ENCODE measurements at places on chromosomes 2 and 18.

DNA sequence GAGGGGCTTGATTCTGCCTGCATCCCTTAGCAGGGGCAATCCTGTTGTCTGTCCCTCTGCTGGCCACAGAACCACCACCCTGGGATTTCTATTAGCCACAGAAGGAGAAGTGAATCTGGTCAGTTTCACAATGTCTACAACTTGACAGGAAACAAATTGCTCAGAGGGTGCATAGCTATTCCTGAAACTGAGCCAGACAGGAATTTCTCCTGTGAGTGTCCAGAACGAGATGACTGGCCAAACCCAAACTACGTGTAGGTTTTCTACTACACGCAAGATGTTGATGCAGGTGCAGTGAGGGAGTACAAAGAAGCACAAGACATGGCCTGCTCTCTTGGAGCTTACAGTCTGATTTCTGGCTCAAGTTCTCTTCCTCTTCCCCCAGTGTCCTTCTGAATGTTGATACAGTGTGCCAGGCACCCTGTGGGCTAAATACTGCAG, 201.9 kb downstream of the CLIP4 start:
- DNase-seq = no peak

DNA sequence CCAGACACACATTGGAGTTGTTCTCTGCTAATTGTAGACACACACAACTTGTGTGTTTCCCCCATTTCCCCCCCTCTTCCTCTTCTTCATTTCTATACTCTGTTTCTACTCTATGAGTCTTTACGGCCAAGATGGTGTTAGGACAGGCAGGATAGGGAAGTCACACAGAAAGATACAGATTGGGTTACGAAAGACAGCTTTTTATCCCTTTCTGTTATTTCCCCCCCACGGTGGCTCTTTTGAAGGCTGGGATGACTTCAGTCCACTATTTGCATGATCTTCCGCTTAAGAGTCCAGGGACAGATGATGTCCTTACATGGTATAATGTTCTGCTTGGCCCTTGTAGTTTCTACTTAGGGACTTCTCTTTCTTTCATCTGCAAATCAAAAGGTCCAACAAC, 1.6 kb upstream of the EMILIN2 start:
- DNase-seq = no peak

GRCh38 chr2:3628800-3629199, 29.2 kb upstream of the ALLC start:
- DNase-seq = peak; percentile 76

GRCh38 chr18:21669736-21670285, 34.8 kb downstream of the ABHD3 start:
- no peak for DNase-seq

DNA sequence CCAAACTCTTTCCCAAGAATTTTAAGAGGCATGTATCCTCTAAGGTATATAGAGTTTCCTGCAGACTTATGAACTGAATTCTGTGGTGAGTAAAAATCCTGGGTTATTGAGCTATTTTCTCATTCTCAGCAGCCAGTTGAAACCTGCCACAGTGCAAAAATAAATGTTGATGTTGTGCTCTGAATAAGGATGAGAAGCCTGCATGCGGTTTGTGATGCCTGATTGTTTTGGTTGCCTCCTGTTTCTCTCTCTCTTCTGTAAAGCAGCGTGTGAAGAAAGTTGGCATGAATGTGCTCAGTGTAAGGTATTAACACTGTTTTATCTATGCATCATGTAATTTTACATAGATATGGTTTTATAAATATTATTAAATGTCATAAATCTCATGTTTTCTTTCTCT, 452.6 kb downstream of the CDH2 start:
- DNase-seq = no peak

DNA sequence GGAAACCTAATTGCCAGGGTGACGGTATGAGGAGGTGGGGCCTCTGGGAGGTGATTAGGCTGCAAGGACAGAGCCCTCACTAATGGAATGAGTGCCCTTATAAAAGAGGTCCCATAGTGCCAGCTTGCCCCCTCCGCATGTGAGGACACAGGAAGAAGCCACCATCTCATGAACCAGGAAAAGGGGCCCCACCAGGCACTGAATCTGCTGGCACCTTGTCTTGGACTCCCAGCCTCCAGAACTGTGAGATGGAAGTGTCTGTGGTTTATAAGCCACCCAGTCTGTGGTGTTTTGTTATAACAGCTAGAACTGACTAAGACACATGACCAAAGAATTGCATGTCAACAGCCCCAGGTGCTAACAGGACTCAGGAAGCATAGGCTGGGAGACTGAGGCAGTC, 214.3 kb downstream of the MGAT5 start:
- no peak for DNase-seq

GRCh38 chr2:25400169-25400568, 58.4 kb upstream of the DNMT3A start:
- DNase-seq = no peak

DNA sequence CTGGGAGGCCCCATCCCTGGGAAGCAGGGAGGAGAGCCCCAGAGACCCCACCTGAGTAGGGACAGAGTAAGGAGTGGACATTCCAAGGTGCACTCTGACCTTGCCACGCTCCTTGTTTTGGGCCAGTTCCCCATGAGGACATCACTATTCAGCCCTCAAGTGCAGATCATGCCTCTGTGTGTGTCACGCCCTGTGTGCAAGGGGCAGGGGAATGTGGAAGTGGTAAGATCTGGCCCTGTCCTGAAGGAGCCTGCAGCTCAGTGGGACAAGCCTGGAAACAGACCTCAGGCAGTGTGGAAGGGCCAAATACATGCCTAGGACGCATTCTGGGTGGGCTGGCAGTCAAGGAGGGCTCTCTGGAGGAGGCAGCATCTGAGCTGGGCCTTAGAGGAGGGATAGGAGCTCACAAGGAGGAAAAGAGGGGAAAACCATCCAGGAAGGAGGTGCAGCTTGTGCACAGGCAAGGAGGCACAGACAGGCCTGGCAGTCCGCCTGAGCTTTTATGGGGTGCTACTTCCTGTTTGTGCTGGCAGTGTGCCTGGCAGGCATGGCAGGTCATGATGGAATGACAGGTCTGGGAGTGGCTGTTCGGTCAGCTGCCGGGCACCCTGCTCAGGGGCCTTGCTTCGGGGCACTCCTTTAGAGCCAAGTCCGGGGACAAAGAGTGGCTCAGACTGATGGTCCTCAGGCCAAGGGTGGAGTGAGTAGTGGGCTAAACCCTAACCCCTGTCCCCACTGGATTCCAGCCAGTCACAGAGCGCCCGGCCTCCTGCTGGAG, 3.3 kb downstream of the KLHL30 start:
- DNase-seq = no peak

DNA sequence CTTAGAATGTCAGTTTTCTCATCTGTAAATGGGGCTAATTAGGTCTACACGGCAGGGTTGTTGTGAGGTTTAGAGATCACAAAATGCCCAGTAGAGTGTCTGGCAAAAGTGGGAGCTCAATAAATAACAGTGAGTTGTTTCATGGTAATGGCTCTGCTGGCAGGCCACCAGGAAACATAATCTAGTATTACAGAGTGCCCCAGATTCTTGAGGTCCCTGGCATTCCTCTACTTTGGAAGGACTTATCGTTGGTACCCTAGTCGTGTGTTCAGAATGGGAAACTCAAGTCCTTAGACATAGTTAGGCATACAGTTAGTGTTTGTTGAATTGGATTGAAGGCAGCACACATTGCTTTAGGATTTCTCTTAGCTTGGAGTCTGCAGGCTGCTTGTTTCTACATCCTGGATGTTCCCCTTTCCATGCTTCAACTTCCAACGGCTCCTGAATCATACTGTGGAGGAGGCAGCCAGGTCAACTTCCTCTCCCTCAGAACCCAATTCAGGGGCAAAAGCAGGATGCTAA, 161.5 kb upstream of the FOSL2 start:
- DNase-seq = no peak

DNA sequence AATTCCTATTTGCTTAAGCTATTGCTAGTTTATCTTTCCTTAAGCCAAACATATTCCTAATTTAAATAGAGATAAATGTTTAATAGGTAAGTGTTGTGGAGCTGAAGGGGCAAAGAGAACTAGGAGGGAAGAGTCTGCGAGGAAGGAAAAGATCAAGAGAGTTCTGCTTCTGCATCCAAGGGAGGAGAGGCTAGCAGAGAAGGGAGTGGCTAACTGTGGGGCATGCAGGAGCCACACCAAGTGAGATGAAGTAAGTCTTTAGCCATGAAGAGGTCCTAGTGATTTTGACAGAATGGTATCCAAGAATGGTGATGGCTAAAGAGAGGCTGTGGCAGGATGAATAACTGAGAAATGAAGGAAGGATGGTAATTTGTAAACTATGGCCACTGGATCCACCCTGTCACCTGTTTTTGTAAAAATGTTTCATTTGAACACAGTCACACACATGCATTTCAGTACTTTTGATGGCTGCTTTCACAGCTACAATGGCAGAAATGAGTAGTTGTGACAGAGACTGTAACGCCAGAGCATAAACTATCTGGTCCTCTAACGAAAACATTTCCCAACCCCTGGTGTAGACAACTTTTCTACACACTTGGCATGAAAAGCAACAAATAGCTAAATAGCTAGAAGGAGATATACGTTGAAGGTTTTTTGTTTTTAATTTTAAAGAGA, 15.6 kb downstream of the TPGS2 start:
- no peak for DNase-seq

GRCh38 chr18:70030728-70031127, 83.1 kb upstream of the CD226 start:
- DNase-seq = no peak

DNA sequence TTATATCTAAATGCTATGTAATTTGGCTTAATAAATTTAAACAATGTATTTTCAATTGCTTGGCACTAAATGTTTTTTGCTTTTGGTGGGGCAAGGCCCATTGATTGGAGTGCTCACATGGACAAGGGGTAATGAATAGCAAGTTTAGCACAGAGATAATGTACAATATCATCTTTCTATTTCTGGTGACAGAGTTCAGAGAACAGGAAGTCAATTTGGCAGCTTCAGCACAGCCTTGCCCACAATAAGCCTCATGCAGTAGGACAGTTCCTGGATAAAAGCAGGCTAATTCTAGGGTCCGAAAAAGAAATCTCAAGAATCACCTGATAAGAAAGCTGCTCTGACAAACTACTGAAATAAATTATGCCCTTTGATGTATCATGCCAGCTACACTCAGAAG, 443.9 kb upstream of the FSHR start:
- DNase-seq = no peak

DNA sequence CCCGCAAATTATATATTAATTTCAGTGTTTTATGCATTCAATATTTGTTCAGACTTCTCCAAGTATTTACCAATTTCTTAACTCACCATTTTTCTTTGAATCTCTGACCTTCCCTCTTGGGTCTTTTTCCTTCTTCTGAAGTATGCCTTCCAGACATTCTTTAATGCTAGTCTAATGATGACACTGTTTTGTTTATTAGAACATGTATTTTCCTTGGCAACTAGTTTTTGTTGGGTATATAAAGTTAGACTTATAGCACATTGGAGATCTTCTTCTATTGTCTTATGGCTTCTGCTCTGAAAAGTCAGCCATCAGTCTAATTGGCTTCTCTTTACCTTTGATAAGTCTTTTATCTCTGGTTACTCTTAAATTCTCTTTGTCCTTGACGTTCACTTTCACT, 423.2 kb upstream of the NRP2 start:
- DNase-seq = no peak

- DNase-seq = no peak
Measured at GRCh38 chr2:128682266-128682665, 363.6 kb upstream of the HS6ST1 start.

DNA sequence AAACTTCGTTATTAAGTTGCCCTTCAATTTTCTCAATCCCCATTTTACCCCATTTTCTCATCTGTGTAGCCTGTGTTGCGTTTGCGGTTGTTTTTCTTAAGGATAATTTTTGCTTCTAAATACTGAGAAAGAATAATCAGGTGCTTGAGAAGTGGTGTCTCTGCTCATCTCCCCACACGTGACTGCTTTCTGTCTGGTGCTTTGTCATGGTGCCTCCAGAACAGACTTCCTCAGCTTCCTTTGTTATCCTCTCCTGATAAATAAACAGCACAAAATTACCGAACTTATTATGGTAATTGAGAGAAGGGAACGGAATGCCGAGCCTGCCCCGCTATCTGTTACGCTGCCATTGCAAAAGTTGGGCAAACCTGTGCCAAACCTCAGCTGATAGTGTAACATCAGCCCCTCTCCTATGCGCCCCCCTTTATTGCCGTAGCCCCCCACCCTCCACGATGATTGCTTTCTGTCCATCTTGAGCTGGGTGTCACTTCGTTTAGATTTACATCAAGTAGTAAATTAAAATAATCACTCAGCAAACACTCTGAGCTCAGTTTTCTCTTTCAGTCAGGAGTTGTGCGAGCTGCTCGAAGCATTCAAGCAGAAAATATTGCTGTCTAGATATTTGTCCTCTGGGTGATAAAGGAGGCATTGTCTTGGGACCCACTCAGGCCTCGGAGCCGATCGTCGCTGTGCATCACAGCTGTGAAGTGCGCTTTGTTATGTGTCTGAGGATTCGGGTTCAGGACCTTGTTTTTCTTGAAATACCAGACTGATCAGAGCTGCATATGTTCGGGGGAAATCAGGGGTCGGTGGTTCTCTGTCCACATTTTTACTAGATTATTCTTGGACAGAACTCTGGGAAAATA, 1008.5 kb upstream of the FANCL start:
- DNase-seq = no peak

GRCh38 chr18:25814841-25815458, 275.5 kb downstream of the SS18 start:
- no peak for DNase-seq

- DNase-seq = no peak
Measured at GRCh38 chr2:24058564-24059271, 9.2 kb downstream of the FKBP1B start.
